ENCODE measurements at places on chromosomes 1 and 21.

DNA sequence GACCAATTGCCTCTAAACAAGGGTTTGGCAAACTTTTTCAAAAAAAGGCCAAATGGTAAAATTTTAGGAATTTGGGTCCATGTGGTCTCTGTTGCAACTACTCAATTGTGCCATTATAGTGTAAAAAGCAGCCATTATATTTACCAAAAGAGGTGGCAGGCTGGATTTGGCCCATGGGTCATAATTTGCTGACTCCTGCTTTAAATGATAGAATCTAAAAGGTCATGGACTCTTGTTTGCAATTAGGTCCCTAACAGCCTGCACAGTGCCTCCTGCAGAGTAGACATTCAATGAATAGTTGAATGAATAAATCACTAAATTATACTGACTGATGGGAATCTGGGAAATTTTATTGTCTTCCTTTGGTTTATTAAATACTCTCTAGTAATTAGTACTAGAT is 6.2 kb downstream of the BECN2 start:
- no peak for DNase-seq

- DNase-seq, result no peak
Measured at GRCh38 chr1:202274611-202275010, 67.1 kb downstream of the UBE2T start.

GRCh38 chr1:18974005-18974404 is 17.5 kb upstream of the IFFO2 start:
- no peak for DNase-seq

- DNase-seq, result no peak
Measured at GRCh38 chr1:208709981-208710380, 465.8 kb upstream of the PLXNA2 start.

DNA sequence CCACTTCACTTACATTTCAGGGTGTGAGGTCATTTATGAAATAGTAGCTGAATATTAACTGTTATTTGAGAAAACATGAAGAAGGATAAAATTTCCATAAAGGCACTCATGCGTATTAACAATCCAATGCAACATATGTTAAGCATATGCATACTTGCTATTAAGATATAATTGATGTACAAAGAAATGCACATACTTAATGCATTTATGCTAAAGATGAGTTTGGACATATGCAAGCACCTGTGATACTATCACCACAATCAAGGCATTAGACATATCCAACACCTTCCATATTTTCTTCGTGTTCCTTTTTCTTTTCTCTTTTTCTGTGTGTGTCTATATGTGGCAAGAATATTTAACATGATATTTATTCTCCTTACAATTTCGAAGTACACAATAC is 464.8 kb upstream of the BRINP3 start:
- DNase-seq, result no peak

GRCh38 chr1:199545780-199546179 is 481.7 kb upstream of the NR5A2 start:
- no peak for DNase-seq

GRCh38 chr1:13801232-13801631 is 101.2 kb downstream of the PRDM2 start:
- no peak for DNase-seq

DNA sequence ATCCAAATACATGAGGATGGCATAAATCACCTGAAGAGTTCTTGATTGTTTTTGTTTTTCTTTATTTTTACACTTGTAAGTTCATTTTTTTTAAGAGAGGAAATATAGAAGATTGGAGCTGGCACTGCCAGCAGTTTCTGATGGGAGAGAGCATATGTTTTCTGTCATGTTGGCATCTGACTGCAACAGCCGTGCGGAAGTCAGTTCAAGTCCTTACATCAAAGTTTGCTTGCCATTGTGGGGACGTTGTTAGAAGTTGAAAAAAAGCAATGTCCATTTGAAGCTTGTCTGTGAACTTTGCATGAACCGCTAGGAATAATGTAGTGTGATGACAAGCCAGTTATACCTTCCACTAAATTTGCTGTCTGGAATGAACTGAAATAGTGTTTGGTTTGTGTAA is 126.5 kb upstream of the USH2A start:
- no peak for DNase-seq

DNA sequence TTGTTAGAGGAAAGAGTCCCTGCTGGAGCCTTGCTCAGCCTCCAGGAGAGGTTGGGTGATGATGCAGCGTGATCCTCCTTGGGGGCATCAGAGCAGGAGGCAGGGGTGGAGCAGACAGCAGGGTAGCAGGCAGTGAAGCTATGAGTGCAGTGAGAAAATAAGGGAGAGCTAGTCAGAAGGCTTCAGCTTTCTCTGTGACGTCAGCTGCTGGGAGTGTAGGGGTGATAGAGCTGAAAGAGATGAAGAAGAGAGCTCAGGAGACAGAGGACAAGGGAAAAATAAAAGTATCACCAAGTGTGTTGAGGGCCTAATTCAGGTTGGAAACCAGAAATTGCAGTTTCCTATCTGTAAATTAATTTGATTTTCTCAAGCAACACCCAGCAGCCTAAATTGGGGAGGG is 2.2 kb upstream of the ADAM30 start:
- no peak for DNase-seq

- DNase-seq, result no peak
Measured at GRCh38 chr1:31327381-31327780, 30.5 kb downstream of the ZCCHC17 start.

GRCh38 chr1:14997646-14998276 is 155.8 kb upstream of the TMEM51 start:
- no peak for DNase-seq

DNA sequence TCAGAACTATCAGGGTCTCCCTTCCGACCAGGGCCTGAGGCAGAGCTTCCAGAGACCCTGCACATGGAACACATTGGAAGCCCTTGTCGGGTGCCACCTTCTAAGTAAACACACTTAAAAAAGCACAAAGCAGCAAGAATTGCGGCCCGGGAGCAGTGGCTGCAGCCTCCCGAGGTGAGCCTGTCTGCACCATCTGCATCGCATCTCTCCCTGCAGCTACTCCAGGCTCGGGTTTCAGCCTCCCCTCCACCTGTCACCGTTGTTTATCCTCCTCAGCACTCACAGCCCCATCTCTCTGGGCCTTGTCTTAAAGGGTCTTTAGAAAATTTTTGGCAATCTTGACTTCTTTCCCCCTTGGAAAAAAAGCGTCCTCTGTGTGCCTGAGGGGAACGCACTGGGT is 95.1 kb upstream of the ARHGEF16 start:
- DNase-seq, result no peak

- DNase-seq, result no peak
Measured at GRCh38 chr1:182381962-182382819, 9.4 kb downstream of the GLUL start.

- no peak for DNase-seq
Measured at GRCh38 chr1:223175633-223176032, 32.6 kb upstream of the TLR5 start.

DNA sequence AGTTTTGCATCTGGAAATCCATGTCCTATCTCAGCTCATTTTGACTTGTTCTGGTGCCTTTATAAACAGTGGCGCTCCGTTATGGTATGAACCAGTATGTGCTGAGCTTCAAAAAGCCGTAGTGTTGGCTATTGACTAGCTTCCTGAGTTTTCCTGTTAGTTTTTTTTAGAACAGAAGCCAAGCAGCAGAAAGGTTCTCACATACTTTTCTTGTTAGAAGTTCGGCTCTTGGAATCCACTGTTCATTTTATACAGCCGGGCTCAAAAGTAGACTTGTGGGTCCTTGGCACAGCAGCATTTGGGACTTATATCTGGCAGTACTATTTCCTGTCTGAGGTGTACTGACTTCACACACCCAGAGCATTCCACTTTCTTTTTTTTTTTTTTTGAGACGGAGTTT is 63.8 kb downstream of the TBCE start:
- DNase-seq, result no peak

- no peak for DNase-seq
Measured at GRCh38 chr1:43539726-43540434, 9.2 kb downstream of the PTPRF start.

- DNase-seq, result no peak
Measured at GRCh38 chr1:158020886-158021620, 27.6 kb downstream of the KIRREL1 start.

- no peak for DNase-seq
Measured at GRCh38 chr1:67687198-67687545, 2.2 kb downstream of the GADD45A start.

GRCh38 chr1:16053781-16054502 is 10.4 kb downstream of the CLCNKB start:
- no peak for DNase-seq

GRCh38 chr1:29342351-29342750 is 106.0 kb downstream of the PTPRU start:
- no peak for DNase-seq

GRCh38 chr1:37616330-37616729 is 18.4 kb downstream of the RSPO1 start:
- no peak for DNase-seq

DNA sequence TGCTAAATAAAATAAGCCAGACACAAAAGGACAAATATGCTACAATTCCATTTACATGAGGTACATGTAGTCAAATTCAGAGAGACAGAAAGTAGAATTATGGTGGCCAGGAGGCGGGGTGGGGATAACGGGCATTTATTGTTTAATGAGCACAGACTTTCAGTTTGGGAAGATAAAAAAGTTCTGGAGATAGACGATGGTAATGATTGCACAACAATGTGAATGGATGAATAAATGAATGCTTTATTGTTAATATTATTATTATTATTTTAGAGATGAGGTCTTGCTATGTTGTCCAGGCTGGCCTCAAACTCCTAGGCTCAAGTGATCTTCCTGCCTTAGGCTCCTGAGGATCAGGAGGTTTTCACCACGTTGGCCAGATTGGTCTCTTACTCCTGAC is 122.0 kb downstream of the LHX4 start:
- no peak for DNase-seq

GRCh38 chr1:162537216-162537615 is 24.3 kb upstream of the UAP1 start:
- DNase-seq, result no peak

DNA sequence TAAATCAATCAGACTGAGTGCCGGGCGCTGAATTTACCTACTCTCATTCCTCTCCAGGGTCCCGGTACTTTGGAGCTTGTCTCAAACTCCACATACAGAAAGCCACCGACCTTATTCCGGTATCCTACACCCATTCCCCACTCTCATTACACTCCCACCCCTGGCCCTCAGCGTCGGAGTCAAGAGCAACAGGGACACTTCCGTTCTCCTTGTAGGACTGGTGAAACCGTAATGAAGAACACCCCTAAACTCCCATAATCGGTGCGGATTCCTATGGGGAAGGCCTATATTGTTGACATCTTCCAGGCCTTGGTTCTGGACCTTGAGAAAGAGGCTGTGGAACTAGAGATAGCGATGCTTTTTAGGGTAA is 798 bp downstream of the ZBED6 start:
- no peak for DNase-seq

GRCh38 chr1:237281481-237281880 is 239.5 kb downstream of the RYR2 start:
- no peak for DNase-seq

- no peak for DNase-seq
Measured at GRCh38 chr21:25700741-25701140, 34.0 kb downstream of the ATP5PF start.

GRCh38 chr1:18411321-18411720 is 69.4 kb upstream of the KLHDC7A start:
- DNase-seq, result no peak

DNA sequence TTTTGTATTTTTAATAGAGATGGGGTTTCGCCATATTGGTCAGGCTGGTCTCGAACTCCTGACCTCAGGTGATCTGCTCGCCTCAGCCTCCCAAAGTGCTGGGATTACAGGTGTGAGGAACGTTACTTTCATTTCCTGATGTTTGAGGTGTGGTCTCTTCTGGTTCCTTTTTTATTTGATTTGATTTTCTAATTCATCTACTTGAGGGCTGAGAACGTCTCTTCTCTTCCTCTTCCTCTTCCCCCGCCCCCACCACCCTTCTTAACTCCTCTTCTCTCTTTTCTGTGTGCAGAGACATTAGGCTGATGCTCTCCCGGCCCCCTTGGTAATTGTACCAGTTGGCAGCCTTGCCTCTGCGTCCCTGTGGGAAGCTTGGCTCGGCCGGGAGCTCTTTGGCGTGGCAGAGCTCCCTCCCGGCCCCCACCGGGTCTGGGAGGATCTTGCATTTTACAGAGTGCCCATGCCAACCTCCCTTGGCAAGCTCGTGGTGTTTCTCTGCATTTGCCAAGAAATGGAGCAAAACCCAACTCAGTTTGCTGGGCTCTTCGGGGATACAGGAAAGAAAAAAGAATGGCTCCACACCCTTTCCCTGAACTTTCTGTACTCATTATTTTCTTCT is 19.9 kb downstream of the CRYAA start:
- DNase-seq, result no peak

- no peak for DNase-seq
Measured at GRCh38 chr1:208535511-208535910, 291.3 kb upstream of the PLXNA2 start.

GRCh38 chr1:26182383-26182696 is 5.0 kb downstream of the CNKSR1 start:
- DNase-seq, result no peak

DNA sequence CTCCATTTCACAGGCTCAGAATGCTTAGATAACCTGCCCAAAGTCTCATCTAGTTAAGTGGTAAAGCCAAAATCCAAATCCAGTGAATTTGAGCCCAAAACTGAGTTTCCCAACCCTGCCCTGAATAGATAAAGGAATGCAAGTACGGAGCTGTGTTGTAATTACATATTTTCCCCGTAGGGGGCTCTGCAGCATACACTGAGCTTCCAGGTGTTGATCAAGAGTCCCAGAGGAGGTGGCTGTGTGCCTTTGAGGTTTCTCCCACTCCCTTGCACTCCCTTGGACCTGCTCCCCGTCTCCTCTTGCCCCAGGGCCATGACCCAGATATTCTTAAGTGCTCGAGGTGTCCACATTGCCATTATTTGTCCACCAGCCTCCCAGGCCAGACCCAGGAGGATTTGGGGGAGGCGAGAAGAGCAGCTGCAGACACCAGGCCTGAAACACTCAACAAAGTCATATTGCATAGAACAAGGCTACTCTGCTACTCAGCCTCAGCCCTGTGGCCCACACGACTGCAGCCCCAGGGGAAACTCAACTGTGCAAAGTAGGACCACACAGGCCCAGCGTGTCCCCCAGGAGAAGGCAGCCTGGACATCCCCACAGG is 18.4 kb upstream of the LY9 start:
- no peak for DNase-seq

DNA sequence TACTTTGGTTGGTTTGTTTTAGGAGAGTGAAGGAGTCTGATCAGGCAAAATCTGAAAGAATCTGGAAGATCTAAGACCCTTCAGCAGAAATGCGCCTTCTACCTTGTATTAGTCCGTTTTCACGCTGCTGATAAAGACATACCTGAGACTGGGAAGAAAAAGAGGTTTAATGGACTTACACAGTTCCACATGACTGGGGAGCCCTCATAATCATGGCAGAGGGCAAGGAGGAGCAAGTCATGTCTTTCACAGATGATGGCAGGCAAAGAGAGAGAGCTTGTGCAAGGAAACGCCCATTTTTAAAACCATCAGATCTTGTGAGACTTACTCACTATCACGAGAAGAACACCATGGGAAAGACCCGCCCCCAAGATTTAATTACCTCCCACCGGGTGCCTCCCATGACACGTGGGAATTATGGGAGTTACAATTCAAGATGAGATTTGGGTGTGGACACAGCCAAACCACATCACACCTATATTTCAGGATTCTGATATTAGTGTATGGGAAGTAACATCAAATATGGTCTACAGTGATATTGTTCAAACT is 99.3 kb downstream of the GLUL start:
- DNase-seq, result no peak
